ENCODE measurements at places on chromosomes 5 and 9. TPM values are rescaled to one million over a fixed set of nuclear protein-coding genes. Genes with fewer than 3 reads are reported as not detected.

GRCh38 chr9:83198371-83198770 lies 135.4 kb upstream of the RASEF start:
- H3K4me3 ChIP-seq: no peak overlapping the region
- no peak overlapping the region for H3K27ac ChIP-seq
- no peak for DNase-seq
- no peaks in the 10 kb centered on the region for H3K36me3 ChIP-seq

DNA sequence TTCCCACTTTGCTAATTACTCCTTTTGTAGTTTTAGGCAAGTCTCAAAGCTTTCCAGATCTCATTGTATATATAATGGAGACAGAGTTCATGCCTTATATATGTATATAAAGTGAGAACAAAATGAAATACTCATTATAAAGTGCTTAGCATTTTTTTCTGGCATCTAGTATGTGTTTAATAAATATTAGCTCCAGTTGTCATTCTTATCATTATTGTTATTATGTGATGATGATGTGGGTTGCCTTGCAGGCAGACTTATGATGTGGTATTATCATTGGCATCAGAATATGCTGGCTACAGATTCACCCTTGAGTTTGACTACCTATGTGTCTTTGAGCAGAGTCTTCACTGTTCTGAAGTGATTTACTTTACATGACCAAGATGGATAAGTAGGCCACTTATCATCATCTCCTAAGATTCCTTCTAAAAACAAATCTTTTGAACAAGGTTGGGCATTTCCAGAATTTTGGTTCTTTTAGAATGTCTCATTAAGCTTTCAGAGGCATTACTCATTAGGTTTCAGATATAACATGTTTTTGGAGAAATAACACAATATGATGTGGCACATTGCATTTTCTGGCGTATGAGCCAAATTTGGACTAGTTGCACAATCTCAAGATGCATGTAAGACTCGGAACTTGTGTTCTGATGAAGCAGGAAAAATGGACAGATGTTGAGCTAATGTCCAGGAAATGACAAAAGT lies 145.6 kb upstream of the TNC start:
- no peak overlapping the region for H3K4me3 ChIP-seq
- no peaks in the 10 kb centered on the region for H3K36me3 ChIP-seq
- peak overlapping the region; percentile 85 for H3K27ac ChIP-seq
- no peaks in the 10 kb centered on the region for H3K27me3 ChIP-seq
- no peak for DNase-seq
- peaks cover 55% of the 10 kb centered on the region for H3K4me1 ChIP-seq

GRCh38 chr9:134083451-134083850 lies 15.6 kb upstream of the BRD3 start:
- H3K27me3 ChIP-seq: no peaks in the 10 kb centered on the region
- no peaks in the 10 kb centered on the region for H3K4me1 ChIP-seq
- H3K27ac ChIP-seq: no peak overlapping the region
- peak; percentile 23 for DNase-seq
- H3K36me3 ChIP-seq: no peaks in the 10 kb centered on the region

- no peak overlapping the region for H3K4me3 ChIP-seq
- no peak for DNase-seq
- no peak overlapping the region for H3K27ac ChIP-seq
- no peaks in the 10 kb centered on the region for H3K27me3 ChIP-seq
- H3K36me3 ChIP-seq: no peaks in the 10 kb centered on the region
Measured at GRCh38 chr5:109767997-109768396, 78.3 kb downstream of the MAN2A1 start.

- H3K4me1 ChIP-seq: peaks cover 11% of the 10 kb centered on the region
- H3K4me3 ChIP-seq: no peak overlapping the region
- no peak for DNase-seq
- no peak overlapping the region for H3K27ac ChIP-seq
- peaks cover 35% of the 10 kb centered on the region for H3K36me3 ChIP-seq
Measured at GRCh38 chr5:83509540-83509939, 38.0 kb downstream of the VCAN start.

GRCh38 chr9:105344283-105344682 lies 99.8 kb downstream of the SLC44A1 start:
- H3K4me3 ChIP-seq: no peak overlapping the region
- no peaks in the 10 kb centered on the region for H3K36me3 ChIP-seq
- H3K27me3 ChIP-seq: no peaks in the 10 kb centered on the region

DNA sequence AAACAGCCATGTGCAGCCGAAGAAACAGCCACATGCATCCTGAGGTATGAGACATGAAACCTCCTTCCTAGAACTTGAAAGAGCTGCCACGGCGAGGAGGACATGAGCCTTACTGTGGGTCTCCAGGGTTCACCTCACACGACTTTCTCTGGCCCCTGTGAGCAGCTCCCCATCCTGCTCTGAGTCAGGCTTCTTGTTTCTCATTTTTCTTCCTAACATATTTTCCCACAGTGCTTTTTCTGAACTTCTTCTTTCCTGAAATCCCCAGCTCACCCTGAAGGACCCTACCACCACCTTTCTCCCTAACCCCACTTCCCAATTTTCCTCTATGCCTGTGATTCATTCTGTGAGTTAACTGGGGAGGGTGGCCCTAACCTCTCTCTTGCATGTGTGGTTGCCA lies 33.7 kb upstream of the ADRB2 start:
- H3K4me1 ChIP-seq: peaks cover 44% of the 10 kb centered on the region
- H3K4me3 ChIP-seq: no peak overlapping the region
- no peaks in the 10 kb centered on the region for H3K27me3 ChIP-seq
- no peaks in the 10 kb centered on the region for H3K36me3 ChIP-seq
- DNase-seq: no peak

GRCh38 chr5:139105621-139106071 lies 92.5 kb downstream of the SIL1 start:
- peak overlapping the region; percentile 54 for H3K4me3 ChIP-seq
- peak; percentile 67 for DNase-seq
- peaks cover 44% of the 10 kb centered on the region for H3K4me1 ChIP-seq
- H3K27me3 ChIP-seq: no peaks in the 10 kb centered on the region

GRCh38 chr9:89740722-89741121 lies 135.9 kb downstream of the GADD45G start:
- no peaks in the 10 kb centered on the region for H3K36me3 ChIP-seq
- H3K4me3 ChIP-seq: no peak overlapping the region
- H3K27ac ChIP-seq: no peak overlapping the region

- no peaks in the 10 kb centered on the region for H3K27me3 ChIP-seq
- H3K4me1 ChIP-seq: peaks cover 9% of the 10 kb centered on the region
- H3K27ac ChIP-seq: no peak overlapping the region
- H3K36me3 ChIP-seq: peaks cover 26% of the 10 kb centered on the region
- no peak overlapping the region for H3K4me3 ChIP-seq
Measured at GRCh38 chr5:103275851-103276250, 17.3 kb downstream of the MACIR start.

DNA sequence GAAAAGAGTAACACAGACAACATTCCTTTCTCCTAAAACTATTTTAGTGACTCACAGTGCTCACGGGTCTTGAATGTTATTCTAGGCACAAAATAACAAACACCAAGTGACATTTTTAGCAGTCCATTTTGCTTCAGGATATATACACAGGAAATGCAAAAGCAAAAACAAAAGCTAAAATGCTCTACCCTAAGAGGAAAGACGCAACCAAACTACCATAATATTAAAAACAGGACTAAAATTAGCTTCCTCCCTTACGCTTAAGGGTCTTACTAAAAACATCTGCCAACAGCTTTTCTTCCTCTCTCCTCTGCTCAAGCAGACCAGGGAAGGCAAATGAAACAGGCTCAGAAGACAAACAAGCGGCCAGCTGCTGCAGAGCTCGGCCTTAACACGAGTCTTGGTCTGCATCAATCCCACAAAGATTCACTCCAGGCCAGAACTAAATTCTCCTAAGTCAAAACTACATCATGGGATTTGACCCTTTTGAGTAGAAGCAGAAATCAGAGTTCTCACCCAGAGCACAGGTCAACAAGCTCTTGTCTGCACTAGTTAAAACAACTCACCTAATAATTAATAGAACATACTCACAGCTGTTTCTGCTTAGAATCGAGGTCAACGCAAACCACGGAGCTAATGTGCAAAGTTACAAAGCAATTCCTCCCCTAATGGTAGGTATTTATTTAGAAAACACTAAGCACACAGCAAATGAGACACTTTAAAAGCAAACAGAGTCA lies 62.3 kb downstream of the RAPGEF1 start:
- H3K27me3 ChIP-seq: no peaks in the 10 kb centered on the region
- peak overlapping the region; percentile 85 for H3K27ac ChIP-seq
- H3K4me3 ChIP-seq: peak overlapping the region; percentile 26
- no peaks in the 10 kb centered on the region for H3K36me3 ChIP-seq
- H3K4me1 ChIP-seq: peaks cover 46% of the 10 kb centered on the region
- DNase-seq: peak; percentile 88

DNA sequence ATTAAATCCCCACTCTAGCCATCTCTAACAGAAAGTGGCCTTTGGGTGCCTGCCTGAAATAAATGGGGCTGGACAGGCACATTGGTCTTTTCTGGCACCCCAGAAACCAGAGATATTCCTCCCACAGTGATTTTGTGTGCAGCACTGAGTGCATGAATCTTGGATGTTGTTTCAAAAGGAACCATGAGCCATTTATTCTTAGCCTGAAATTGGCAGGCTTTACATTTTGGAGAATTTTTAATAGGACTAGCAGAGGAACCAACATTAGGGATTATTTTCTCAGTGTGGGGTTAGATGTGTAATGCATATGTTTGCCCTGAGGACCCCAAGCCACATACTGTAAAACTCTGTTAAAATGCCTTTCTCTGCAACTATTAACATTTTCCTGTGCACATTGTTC lies 451.3 kb downstream of the NFIB start:
- no peak overlapping the region for H3K27ac ChIP-seq
- DNase-seq: no peak
- no peak overlapping the region for H3K4me3 ChIP-seq
- peaks cover 3% of the 10 kb centered on the region for H3K4me1 ChIP-seq

DNA sequence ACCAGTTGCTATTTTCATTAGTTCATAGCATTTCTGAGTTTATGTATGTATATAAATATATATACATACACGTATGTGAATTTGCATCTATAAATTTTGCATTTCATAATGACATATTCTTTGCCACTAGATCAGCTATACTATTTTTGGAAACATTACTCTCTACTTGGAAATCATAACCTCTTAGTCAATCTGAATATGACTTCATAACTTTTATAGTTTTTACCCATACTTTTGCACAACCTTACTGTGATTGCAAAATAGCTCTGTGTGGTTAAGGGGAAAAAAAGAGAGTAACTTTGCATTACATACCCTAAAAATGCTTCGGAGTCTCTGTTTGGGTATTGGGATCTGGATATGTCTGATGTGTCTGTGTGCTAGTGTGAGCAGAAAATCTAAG lies 44.9 kb upstream of the ADAMTSL1 start:
- DNase-seq: no peak
- no peaks in the 10 kb centered on the region for H3K36me3 ChIP-seq
- no peak overlapping the region for H3K4me3 ChIP-seq
- H3K27me3 ChIP-seq: no peaks in the 10 kb centered on the region
- H3K4me1 ChIP-seq: peaks cover 44% of the 10 kb centered on the region

- H3K4me1 ChIP-seq: peaks cover 39% of the 10 kb centered on the region
- no peaks in the 10 kb centered on the region for H3K27me3 ChIP-seq
- H3K27ac ChIP-seq: peak overlapping the region; percentile 72
- peak; percentile 62 for DNase-seq
- peak overlapping the region; percentile 95 for H3K4me3 ChIP-seq
Measured at GRCh38 chr9:125748446-125749099, 1.4 kb downstream of the PBX3 start.

DNA sequence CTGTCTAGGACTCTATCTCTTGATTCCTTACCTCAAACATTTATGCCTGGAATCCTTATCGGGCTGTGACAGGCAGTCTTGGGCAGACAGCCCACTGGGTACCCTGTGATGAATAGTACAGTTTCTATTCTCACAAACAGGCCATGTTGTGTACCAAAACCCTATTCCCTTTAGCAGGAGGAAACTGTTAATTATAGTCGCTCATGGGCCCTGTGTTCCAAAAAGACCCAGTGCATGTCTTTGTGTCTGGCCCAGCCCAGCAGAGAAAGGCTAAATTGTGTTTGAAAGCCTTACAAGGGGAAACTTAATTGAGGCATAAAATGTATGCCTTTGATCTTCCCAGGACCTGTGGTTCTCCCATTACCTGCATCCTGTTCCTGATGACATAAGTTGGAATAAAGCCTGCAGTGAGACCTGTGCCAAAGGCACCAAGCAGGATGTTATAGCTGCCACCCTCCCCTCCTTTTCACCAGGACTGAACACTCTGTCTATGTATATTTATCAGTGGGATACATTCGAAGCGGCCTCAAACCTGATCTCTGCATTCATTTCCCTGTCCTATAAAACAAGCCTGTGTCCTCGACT lies 43.3 kb downstream of the TLR4 start:
- H3K36me3 ChIP-seq: no peaks in the 10 kb centered on the region
- H3K27me3 ChIP-seq: peaks cover 2% of the 10 kb centered on the region
- no peak overlapping the region for H3K4me3 ChIP-seq
- H3K4me1 ChIP-seq: peaks cover 7% of the 10 kb centered on the region

- H3K27ac ChIP-seq: peak overlapping the region; percentile 80
- peak overlapping the region; percentile 99 for H3K4me3 ChIP-seq
- peaks cover 15% of the 10 kb centered on the region for H3K4me1 ChIP-seq
- DNase-seq: peak; percentile 65
Measured at GRCh38 chr9:120579139-120580050, 572 bp downstream of the CDK5RAP2 start.

DNA sequence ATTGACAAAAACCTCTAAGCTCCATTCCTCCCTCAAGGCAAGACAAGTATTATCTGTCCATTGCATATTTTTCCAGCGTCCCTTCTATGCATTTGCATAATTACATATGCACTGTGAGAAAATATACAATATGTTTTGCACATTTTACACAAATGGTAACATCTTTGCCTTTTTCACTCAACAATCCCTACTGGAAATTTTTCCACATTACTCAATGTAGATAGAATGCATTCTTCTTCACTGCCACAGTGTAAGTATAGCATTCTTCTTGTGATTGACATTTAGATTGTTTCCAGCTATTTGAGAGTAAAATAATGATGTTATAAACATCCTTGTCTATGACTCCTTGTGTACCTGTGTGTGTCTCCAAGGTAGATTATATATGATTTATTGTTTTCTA lies 205.0 kb downstream of the SLIT3 start:
- H3K4me1 ChIP-seq: peaks cover 34% of the 10 kb centered on the region
- DNase-seq: no peak
- no peak overlapping the region for H3K4me3 ChIP-seq
- H3K36me3 ChIP-seq: no peaks in the 10 kb centered on the region
- no peaks in the 10 kb centered on the region for H3K27me3 ChIP-seq
- no peak overlapping the region for H3K27ac ChIP-seq

The CARTPT gene
- not detected for total RNA-seq

The ANKRD18B gene
- 0.59 TPM for total RNA-seq

The PBX3 gene
- total RNA-seq: 34.7 TPM

The GARIN3 gene
- total RNA-seq: not detected

The DAB2 gene
- total RNA-seq: 277 TPM
